ENCODE measurements at places on chromosomes 7 and 10.

DNA sequence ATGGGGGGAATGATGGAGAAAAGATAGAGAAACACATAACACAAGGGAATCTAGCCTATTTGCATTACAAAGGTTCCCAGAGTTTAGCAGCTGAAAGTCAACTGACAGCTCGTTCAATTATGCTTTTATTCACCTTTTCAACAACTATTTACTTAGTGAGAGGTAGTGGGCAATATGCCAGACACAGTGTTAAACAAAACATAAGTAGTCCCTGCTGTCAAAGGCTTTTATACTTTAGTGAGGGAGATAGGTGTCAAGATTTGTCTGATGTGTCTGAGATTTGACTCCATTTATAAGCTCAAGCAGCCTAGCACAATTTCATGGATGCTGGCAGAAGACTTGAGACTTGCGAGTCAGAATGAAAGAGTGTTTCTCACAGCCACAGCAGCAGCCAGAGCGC is 549.0 kb upstream of the VSTM2A start:
- no peak for DNase-seq

DNA sequence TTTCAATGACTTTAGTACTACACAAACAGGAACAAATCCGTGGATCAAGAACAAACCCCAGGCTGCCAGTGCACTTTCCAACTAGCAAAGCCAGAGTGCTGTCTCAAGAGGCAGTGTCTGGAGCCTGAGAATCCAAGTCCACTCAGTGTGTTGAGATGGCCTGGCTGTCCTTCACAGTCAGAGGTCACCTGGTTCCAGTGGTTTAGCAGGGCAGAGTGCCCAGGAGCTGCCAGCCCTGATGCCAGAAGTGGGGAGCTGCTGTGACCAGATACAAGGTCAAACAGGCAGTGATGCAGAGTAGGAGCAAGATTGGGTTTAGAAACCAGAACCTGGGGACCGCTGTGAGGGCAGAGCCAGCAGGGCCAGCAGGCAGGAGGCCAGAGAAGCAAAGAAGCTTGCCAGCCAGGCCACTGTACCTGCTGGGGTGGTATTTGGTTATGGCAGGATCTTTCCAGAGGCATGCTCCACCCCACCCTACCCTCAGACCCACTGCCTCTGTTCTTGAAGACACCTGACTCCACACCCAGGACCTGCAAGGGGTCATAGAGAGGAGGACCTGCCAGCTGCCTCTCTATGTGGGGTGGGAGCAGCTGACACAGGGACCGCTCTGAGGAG is 35.6 kb upstream of the C10orf90 start:
- no peak for DNase-seq

GRCh38 chr7:155281398-155281969 is 16.2 kb upstream of the INSIG1 start:
- DNase-seq: no peak

- DNase-seq: no peak
Measured at GRCh38 chr10:52486840-52487611, 172.9 kb downstream of the DKK1 start.

- DNase-seq: no peak
Measured at GRCh38 chr10:88288320-88289059, 294.6 kb downstream of the RNLS start.
